ENCODE measurements at places on chromosomes 7 and 10. TPM values are rescaled to one million over a fixed set of nuclear protein-coding genes. Genes with fewer than 3 reads are reported as not detected.

- DNase-seq, result no peak
Measured at GRCh38 chr7:2261611-2262010, 19.6 kb downstream of the NUDT1 start.

GRCh38 chr10:28089467-28089866 is 90.6 kb upstream of the ODAD2 start:
- no peak for DNase-seq

DNA sequence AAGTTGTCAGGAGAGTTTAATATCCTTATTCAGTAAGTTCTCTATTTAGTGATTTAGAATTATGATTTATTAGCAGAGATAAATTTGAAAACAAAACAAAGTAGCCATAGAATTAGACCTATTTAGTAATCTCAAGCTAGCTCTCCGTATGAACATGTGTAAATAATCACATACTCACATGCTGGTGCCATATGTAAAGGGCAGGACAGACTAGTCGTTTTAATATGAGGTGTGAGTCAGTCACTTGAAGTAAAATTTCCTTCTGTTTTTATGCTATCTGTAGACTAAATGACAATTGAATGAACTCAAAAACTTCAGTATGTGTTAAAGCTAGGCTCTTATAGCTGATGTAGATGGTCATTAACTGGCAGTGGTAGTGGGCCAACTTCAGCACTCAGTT is 67.1 kb downstream of the WAC start:
- no peak for DNase-seq

DNA sequence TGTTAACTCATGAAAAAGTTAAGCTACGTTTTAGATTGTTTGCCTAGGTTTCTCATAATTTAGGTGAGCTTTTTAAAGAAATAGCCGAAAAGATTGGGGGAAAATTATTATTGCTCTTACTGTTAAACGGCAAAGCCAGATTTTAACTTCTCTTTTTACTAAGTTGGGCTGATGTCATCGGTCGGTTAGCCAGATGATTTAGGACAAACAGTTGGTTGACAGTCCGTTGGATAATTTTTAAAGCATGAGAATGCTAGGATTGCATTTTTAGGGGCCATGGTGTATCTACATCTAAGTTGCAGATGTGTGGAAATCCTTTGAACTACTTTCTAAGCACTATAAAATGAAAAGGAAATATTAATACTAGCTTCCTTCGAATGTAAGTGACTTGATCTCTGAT is 280.9 kb upstream of the AKR1E2 start:
- DNase-seq, result no peak

DNA sequence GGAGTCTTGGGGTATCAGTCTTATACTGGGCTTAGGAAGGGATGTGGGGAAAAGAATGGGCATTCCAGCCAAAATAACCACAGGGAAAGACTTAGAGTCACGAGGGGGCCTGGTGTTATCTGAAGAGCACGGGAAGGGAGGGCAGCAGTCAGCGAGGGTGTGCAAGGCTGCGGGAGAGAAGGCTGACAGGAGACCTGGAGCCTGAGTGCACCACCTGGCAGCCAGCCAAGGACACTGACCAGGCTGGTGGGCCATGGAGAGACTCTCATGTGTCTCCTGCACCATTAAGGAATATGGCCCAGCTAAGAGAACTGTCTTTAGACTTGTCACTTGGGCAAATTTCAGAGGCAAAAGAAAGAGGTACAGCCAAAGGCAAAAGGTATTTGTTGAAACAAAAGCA is 69.6 kb downstream of the PKD1L1 start:
- no peak for DNase-seq

DNA sequence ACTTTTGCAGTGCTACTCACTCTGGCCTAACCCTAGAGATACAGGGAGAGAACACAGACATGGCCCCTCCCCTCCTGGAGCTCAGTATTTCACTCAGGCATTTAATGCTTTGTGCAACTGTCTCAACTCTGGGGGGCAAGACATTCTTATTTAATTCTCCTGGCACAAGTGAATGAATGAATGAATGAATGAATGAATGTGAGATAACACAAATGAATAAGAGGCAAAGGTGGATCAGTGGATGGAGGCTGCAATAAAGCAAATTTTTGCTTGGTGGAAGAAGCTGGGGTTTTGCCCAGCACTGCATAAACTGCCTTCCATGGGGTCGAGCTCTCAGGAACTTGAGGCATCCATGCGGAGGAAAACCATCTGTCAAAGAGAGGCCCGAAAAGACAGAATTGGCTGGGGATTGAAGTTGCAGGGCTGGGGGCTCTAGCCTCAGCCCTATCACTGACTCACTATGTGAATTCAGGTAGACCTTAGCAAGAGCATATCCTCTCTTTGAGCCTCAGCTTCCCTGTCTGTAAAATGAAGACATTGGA is 441.4 kb upstream of the ZMIZ1 start:
- no peak for DNase-seq

DNA sequence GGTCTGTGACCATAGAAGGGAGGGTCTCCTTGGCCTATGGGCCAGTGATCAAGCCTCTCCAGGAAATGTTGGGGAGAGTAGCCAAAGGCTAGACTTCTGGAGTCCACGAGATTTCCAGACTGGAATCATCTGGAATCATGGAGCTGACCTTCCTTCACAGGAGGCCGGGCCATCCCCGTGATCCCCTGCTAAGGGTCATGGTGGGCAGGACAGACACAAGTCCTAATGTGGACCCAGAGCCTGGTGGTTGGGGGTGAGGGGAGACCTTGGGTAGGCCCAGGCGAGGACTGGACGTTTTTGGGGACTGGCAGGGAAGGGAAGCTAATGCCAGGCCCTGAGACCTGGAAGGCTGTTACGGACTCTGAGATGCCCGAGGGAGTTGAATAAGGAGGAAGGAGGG is 9.8 kb upstream of the GRID1 start:
- DNase-seq, result no peak

SLC16A12 gene
- not detected for total RNA-seq

RARRES2 gene
- total RNA-seq, result not detected

GBX1 gene
- total RNA-seq, result not detected

DNA sequence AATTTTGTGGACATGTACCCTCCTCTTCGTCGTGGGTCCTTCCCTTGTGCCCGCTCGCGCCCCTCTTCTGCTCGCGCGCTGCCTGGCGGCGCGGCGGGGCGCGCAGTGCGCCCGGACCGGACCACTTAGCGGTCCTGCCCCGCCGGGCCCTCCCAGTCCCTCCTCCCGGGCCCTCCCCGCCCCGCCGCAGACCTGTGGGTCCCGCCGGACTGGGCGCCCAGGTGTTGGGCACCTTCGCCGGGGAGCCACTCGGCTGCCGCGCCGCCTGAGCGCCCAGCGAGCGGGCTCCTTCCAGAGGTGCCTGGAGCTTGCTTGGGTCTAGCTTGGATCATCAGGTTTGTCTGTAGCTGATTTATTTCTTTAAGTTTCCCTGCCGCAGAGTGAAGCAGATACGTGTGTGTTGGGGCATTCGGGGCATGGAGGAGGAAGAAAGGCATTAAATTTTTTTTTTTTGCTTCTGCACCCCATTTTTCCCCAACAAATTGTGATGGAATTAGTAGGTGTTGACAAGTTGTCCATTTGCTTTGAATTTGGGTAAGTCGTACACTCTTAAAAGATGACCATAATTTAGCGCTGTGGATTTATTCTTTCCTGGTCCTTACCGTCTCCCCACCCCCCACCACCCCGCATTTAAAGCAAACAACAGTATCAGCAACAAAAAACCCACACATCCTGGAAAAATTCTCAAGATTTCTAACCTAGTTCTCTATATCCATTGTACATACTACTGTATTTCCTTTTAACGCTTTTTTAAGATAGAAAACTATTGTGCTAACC is 905 bp downstream of the C1GALT1 start:
- DNase-seq, result peak; percentile 70

DNA sequence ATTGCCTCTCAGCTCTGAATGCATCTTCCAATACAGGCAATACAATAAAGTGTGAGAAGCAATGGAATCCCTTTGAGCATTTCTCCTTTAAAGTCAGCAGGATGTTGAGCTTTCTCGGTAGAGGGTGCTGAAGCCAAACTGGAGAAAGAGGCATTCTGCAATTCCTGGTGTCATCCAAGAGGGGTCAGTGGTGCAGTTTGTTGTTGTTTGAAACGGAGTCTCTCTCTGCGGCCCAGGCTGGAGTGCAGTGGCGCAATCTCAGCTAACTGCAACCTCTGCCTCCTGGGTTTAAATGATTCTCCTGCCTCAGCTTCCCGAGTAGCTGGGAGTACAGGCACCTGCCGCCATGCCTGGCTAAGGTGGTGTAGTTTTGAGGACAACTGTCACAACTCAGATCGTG is 486.5 kb downstream of the CALN1 start:
- DNase-seq, result no peak

PRF1 gene
- total RNA-seq, result 433 TPM

- DNase-seq, result no peak
Measured at GRCh38 chr10:43819464-43820230, 171.0 kb upstream of the ZNF32 start.

PTPRZ1 gene
- total RNA-seq, result not detected

CFAP69 gene
- not detected for total RNA-seq

DNA sequence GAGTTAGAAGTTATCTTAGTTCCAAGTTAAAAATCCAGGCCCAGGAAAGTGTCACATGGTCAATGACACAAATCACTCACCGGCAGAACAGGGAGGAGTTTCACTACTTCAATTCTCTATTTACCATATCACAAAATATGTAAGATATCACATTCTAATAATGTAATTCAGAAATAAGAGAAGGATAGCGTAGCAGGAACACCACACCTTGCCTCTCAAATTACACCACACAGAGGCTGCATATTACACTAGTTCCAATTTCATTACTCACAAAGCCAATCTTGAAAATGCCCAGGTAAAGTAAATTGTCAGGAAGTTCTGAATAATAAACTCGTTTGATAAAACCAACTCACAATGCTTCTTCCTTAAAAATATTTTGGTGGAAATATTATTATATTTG is 169.2 kb downstream of the CTTNBP2 start:
- no peak for DNase-seq

- DNase-seq, result no peak
Measured at GRCh38 chr10:112912410-112912928, 37.6 kb upstream of the TCF7L2 start.

DNA sequence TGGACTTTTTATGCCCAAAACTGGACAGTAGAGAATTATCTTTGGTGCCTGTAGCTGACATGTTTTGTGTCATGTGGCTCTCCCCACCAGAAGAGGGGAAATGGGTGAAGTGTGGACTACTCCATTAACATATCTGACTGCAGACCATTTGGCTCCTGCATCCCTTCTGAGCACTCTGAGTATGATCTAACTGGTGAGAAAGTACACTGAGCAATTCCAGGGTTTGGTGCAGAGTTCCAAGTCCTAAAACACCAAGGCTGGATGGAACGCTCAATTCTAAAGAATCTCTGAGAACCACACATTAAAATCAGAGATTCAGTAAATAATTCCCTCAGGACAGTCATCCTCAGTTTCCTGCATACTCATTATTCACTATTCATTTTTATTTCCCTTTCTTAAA is 22.8 kb upstream of the OSBPL3 start:
- DNase-seq, result no peak

- no peak for DNase-seq
Measured at GRCh38 chr7:108456845-108457540, 757 bp upstream of the NRCAM start.

DNA sequence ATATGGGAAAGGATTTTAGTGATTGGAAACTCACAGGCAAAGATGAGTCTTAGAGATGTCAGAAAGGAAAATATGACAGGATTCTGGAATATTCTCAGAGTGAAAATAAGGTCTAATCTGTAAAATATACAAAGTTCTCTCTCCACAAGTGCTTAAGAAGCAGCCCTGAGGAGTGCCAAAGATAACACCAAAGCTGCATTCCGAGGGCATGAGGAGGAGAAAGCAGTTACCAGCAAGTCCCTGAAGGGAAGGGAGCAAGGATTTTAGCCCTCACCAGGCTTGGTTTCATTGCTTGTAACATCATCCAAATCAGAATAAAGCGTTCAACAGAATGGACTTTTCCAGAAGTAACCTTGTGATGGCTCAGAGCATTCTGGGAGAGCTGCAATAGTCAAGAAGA is 31.4 kb upstream of the DLX6 start:
- DNase-seq, result no peak

- DNase-seq, result no peak
Measured at GRCh38 chr7:7263297-7264230, 81.2 kb downstream of the C1GALT1 start.

MRLN gene
- not detected for total RNA-seq

- DNase-seq, result no peak
Measured at GRCh38 chr7:114652041-114652440, 237.4 kb downstream of the FOXP2 start.

DNA sequence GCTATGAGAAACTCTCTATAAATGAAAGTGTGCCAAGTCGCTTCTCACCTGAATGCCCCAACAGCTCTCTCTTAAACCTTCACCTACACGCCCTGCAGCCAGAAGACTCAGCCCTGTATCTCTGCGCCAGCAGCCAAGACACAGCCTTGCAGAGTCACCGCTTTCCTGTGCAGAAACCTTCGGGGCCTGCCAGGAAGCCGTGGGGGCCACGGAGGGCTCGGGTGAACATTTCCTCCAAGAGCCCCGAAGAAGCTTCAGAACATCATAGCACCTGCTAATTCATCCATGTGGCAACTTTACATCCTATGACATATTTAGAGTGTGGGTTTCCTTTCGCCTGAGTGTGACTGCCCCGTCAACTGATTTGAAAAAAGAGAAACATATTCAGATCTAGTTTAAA is 55.7 kb upstream of the PRSS58 start:
- no peak for DNase-seq

TSPAN12 gene
- total RNA-seq, result not detected

- DNase-seq, result no peak
Measured at GRCh38 chr7:26397796-26398426, 106.2 kb downstream of the SNX10 start.

DNA sequence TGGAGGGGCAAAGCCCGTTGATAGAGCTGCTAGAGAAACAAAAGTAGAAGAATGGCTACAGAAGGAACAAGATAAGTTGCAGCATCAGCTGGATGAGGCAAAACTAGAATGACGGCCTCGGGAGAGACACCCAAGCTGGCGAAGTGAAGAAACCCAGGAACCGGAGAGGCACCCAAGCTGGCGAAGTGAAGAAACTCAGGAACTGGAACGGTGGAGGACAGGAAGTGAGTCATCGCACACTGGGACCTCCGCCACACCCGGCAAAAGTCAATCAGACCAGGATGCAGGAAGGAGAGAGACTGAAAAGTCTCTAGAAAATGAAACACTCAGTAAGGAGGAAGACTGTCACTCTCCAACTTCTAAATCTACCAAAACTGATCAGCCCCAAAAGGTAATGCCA is 133.0 kb upstream of the NEBL start:
- no peak for DNase-seq

Measured in activated CD8-positive, alpha-beta memory T cell treated with anti-CD3 and anti-CD28 coated beads, Interleukin-2, amount 10 ng/mL, durations not matched to agents 7 days and 5 days (primary cell).